Fibroblast of the conjunctiva (primary cell): ENCODE measurements at places on chromosomes 6 and 20.

DNA sequence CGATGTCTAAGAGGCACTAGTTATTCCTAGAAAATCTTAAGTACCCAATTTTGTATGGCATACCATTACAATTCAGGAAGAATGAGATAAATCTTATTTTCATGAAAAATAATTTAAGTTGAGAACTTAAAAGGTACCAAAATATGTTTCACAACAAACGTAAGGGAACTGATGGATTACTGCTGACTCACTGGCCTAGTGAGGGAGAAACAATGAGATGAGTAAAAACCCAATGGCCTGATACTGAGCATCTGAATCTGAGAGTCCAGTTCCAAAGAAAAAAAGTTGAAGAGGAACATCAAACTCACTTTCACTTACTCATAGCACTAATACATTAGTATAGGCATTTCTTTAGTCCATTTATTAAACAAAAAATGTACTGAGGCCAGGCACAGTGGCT lies 56.0 kb downstream of the MDN1 start:
- no peak for DNase-seq

GRCh38 chr20:8656335-8656734 lies 412.6 kb upstream of the PLCB4 start:
- no peak for DNase-seq

GRCh38 chr6:34576286-34576955 lies 20.3 kb upstream of the SPDEF start:
- no peak for DNase-seq

- DNase-seq, result no peak
Measured at GRCh38 chr20:48709744-48710143, 118.1 kb downstream of the PREX1 start.

- no peak for DNase-seq
Measured at GRCh38 chr6:2844008-2844407, 2.3 kb upstream of the SERPINB1 start.

DNA sequence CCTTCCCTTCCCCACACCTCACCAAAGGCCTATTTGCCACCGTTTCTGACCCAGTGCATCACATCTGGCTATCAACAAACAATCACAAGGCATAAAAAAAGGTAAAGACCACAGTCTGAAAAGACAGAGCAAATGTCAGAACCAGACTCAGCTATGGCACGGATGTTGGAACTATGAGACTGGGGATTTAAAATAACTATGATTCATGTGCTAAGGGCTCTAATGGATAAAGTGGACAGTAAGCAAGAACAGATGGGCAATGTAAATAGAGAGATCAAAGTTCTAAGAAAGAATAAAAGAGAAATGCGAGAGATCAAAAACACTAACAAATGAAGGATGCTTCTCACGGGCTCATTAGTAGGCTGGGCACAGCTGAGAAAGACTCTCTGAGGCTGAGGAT lies 99.5 kb downstream of the LAMP5 start:
- DNase-seq, result no peak

DNA sequence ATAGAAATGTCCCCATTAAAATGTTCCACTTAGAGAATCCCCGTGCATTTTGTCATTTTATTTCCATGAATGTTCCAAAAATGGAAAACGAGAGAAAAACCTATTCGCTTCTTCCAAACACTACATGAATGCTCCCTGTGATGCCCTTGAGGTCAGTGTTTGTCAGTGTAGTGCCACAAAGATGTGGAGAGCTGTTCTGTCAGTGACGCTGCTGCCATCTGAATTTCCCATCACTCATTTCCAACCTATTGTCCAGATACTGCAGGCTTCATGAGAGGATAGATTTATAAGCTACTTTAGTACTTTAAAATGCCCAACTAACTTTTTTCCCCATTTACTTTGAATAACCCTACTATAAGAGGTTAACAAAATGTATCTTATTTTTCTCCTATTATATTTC lies 335.8 kb downstream of the CDKAL1 start:
- no peak for DNase-seq

- DNase-seq, result no peak
Measured at GRCh38 chr20:25532015-25532751, 53.1 kb downstream of the NINL start.

GRCh38 chr20:11982955-11983470 lies 65.3 kb downstream of the BTBD3 start:
- no peak for DNase-seq

- no peak for DNase-seq
Measured at GRCh38 chr20:47521059-47521808, 19.5 kb downstream of the NCOA3 start.

- no peak for DNase-seq
Measured at GRCh38 chr20:37346535-37347346, 801 bp downstream of the SRC start.

GRCh38 chr6:5995949-5996713 lies 10.6 kb downstream of the NRN1 start:
- peak; percentile 21 for DNase-seq

DNA sequence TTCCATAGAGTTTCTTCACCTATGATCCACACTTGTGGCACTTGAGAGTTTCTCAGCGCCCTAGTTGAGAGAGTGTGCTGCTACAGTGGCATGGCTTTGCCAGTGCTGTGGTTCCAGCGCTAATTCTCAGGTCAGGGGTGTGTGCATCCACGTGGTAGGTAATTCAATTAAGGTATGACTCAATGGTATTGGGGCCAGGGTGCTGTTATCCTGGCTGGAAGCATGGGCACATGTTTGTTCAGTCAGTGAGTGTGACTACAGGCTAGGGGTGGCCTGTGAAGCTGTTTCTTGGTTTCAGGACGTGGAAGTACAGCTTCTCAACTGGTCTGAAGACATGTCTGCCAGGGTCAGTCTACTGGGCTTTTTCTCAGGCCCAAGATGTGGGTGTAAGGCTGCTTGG lies 3.0 kb upstream of the SEMG2 start:
- DNase-seq, result no peak

GRCh38 chr6:2763876-2764540 lies 1.2 kb upstream of the WRNIP1 start:
- no peak for DNase-seq

DNA sequence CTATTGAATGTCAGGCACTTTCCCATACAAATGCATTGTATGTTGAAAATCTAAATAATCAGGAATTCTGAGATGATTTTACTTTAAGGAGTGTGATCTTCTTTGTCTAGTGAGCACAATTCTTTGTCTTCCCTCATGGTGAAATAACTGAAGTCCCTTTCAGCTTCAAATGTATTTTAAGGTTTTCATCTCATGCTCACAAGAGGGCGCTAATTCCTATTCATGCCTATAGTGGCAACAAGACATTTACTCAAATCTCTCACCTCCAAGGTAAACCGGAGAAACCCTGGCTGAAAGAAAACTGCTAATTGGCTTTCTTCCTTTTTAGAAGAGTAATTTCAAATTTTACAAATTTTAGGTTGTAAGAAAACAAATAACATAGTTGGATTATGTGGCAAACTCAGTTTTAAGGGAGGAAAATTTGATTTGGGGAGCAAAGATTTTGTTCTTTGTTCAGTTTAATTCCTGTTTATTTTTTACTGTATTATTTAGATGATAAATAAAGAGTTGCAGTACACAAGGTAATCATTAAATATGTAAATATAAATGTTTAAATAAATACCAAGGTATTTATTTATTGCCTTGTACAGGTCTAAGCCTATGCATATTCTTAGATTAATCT lies 69.1 kb downstream of the SLC35F1 start:
- peak; percentile 1 for DNase-seq

- DNase-seq, result no peak
Measured at GRCh38 chr20:53897884-53898555, 172.4 kb downstream of the BCAS1 start.

GRCh38 chr20:41406896-41407444 lies 40.4 kb upstream of the EMILIN3 start:
- no peak for DNase-seq

DNA sequence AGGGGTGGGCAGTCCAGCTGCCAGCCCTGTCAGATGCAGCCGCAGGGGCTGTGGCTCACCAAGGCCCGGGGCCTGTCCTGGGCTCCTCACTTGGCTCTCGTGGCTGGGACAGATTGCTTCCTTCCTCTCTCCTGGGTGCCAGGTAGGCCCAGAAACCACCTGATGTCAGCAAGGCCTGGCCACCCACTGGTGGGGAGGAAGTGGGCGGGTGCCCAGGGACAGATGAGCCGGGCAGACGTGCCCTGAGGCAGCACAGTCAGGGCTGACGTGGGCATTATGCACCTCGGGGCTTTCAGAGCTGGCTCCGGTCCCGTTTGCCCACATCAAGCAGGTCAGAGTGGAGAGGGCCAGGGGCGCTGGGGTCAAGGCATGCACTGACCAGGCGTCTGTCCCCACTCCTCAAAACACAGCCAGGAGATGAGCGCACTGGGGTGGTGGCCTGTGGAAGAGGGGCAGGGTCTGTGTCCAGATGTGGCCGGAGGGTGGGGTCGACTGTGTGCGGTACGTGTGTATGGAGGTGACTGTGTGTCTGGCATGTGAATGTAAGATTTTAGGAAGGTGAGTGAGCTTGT lies 133.2 kb upstream of the PTPN1 start:
- DNase-seq, result no peak

DNA sequence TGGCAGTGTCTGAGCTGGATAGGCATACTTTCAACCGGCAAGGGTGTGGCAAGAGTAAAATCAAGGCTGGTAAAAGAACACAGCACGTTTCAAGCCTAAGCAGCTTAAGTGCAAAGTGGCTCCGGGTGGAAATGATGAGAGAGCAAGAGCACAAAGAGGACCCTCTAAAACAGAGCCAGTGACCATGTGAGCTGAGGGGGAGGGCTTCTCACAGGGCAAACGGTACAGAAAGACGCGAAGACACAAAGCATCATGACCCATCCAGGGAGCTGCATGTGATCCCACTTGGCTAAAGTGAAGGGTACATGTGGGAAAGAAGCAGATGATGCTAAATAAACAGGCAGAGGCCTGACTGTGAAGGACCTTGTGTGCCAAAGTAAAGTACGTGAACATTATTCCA lies 25.7 kb downstream of the FKBP5 start:
- no peak for DNase-seq

DNA sequence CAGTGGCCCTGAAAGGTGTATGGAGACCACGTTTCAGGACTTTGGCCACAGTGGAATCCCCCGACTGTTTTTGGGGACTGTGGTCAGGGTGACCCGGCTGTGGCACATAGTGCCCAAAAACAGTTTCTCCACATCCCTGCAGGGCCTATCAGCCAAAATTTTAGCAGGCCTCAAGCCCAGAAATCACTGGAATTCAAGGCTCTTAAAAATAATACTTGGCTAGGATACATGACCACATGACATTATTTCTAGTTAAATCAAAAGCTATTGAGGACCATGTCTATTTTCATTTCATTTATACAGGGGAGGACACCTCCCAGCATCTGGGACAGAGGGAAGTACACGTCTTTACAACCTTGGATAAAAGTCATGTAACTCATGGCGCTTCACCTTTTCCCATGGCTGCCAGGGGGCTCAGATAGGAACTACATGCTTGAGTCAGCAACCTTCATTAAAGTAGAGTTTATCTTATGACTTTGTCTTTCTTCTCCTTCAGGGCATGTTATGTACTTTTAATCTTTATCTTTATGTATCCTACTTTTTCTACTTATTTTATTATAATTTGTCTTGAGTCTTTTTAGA lies 70.8 kb upstream of the CD93 start:
- no peak for DNase-seq

DNA sequence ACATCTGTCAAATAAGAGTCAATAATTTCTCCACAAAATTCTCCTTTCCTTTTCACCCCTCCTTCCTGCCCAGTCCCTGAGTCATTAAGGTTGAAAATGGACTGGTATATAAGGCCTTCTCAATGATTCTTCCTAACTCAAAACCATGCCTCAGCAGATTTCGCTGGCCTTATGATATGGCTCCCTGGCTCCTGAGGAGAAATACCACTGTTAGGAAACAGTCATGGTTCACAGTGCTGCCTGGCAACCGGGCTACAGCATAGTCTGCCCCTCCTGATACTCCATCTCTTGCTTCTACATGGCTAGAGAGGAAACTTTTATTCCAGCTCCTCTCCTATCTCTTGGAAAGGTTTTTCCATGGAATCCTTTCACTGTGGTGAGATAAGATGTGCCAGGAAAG lies 4.7 kb downstream of the UBE2J1 start:
- no peak for DNase-seq

GRCh38 chr6:81766482-81767069 lies 14.1 kb upstream of the TENT5A start:
- peak; percentile 87 for DNase-seq

GRCh38 chr6:105215506-105215905 lies 35.7 kb upstream of the POPDC3 start:
- DNase-seq, result no peak
